ENCODE measurements at places on chromosomes 2 and 18.

GRCh38 chr2:214503568-214503967, 92.7 kb downstream of the VWC2L start:
- DNase-seq: no peak

- peak; percentile 18 for DNase-seq
Measured at GRCh38 chr2:233638836-233639235, 2.6 kb downstream of the UGT1A10 start.

- DNase-seq: peak; percentile 49
Measured at GRCh38 chr2:99710721-99711120, 220.9 kb upstream of the REV1 start.

DNA sequence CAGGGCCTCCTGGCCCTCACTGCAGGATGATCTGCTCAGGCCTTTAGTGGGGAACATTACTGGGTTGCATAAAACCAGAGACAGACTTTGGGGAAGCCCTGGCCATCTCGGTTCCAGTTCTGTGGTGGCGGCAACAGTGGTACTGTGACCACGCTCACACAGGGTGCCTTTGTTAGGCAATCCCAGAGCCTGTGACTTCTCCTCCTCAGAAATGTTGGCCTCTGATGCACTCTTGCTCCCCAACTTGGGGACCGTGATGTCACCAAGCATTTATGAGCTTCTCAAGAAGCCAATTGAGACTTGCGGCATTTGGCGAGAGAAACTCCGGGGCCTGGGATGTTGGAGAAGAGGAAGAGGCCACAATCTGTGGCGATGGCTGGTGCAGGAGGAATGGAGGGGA, 80.9 kb upstream of the PKDCC start:
- no peak for DNase-seq

DNA sequence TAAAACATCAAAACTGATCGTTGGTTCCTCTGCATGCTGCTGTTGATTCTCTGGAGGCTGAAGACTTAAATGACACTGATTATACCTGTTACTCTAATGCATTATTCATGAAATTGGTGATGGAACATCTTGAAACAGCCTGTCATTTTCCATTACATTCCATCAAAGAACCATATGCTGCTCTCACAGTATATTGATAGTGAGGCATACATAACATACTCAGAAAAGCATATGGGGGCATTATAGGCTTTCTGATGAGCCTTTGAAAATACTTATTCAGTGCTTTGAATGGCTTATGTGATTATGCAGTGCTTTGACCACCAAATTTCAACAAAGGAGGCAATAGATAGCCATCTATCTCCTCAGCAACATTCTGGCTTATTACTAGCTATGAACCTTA, 392.1 kb downstream of the CDH19 start:
- DNase-seq: peak; percentile 76
